ENCODE measurements at places on chromosomes 16 and 17.

GRCh38 chr17:81345228-81346089 lies 49.8 kb upstream of the BAHCC1 start:
- peak; percentile 55 for DNase-seq

DNA sequence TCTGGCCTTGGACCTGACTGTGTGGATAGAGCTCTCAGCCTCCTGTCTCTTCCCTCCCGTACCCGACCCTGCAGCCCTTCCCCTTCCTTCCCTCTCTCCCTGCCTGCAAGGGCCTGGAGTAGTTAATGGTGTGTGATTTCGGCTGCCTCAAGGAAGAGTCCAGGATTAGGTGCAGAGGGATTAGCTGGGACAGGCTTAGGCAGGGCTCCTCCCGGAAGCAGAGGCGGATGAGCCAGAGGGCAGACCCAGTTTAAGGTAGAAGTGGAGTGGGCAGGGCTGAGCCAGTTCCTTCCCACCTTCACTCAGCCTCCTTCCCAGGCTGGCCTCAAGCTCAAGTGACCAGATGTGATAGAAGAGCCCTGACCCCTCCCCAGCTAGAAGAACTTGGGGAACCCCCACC lies 16.8 kb downstream of the GUCY2D start:
- peak; percentile 66 for DNase-seq

GRCh38 chr16:85602402-85603202 lies 10.5 kb upstream of the GSE1 start:
- no peak for DNase-seq

DNA sequence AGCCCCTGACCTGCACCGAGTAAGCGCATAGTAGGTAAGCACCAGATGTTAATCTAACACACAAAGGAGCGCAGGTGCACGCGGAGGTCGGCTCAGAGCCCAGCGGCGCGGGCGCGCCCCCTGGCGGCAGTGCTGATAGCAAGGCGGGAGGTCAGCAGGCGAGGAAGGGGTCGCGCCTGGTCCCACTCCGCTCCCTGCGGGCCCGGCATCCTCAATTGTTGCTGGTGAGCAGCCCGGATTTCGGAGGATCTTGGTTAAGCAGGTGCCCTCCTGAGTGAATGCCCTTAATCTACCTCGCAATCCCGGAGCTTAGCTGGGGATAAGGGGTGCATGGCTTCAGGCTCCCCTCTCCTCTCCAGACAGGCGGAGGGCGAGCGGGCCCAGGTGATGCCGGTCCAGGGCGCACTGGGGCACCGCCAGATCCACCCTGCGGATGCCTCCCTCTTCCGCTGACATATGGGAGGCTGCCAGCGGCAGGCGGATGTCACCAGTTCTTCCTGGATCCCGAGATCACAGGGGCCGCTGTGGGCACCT lies 4.0 kb upstream of the WNT3 start:
- no peak for DNase-seq

DNA sequence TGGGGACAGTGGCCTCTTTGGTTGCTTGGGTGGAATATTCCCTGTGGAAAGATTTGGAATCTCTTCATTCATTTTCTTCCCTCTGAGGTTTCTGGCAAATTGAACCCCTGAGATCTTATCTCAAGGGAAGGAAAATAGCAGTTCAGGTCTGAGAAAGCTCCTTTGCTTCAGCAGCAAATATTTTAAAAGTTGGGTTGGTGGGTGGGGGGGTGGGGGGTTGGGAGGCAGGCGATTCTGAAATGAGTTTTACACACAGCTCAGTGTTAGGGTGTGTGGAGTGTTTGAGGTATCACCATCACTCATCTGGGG lies 6.8 kb downstream of the TBX2 start:
- DNase-seq, result no peak

DNA sequence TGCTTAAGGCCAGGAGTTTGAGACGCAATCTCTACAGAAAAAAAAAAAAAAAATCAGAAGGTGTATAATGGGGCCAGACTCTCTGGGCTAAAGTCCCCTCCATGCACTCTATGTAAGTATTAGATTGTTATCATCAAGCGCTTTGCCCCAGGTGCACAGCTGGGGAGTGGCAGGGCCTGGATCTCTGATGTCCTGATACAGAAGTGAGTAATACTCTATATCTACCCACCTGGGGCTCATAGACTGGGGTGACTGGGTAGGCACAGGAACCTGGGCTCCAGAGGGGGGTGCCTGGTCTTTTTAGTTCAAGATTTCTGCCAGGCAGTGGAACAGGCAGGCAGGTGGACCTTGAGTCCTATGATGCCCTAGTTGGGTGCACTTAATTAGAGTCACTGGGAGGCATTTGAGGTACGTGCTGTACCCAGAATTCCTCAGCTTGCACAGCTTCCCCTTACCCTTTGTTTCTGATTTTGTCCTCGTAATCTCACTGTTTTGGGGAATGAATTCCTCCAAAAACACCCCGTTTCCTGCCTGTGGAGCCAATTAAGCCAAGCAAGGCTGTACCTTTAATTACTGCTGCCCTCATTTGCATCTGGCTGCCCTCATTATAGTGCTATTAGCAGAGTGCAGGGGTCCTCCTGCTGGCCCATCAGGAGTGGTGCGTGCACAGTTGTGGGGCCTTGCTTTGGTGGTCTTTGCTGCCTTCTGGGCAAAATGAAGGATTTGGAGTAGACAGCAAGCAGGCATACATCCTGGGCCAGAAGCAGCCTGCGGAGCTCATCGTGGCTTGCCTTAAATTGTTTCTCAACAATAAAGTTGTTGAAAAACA lies 239.0 kb downstream of the SNX29 start:
- no peak for DNase-seq

GRCh38 chr16:72819345-72819744 lies 228.6 kb downstream of the ZFHX3 start:
- DNase-seq, result no peak

DNA sequence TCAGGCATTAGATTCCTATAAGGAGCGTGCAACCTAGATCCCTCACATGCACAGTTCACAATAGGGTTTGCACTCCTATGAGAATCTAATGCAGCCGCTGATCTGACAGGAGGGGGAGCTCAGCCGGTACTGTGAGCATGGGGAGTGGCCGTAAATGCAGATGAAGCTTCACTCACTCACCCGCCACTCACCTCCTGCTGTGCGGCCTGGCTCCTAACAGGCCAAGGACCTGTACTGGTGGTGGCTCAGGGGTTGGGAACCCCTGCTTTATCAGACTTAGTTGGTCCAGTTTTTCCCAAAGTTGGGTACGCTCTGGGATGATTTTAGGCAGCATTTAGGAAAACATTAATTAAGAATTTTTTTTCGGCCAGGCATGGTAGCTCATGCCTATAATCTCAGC lies 103.8 kb downstream of the MARF1 start:
- DNase-seq, result no peak

DNA sequence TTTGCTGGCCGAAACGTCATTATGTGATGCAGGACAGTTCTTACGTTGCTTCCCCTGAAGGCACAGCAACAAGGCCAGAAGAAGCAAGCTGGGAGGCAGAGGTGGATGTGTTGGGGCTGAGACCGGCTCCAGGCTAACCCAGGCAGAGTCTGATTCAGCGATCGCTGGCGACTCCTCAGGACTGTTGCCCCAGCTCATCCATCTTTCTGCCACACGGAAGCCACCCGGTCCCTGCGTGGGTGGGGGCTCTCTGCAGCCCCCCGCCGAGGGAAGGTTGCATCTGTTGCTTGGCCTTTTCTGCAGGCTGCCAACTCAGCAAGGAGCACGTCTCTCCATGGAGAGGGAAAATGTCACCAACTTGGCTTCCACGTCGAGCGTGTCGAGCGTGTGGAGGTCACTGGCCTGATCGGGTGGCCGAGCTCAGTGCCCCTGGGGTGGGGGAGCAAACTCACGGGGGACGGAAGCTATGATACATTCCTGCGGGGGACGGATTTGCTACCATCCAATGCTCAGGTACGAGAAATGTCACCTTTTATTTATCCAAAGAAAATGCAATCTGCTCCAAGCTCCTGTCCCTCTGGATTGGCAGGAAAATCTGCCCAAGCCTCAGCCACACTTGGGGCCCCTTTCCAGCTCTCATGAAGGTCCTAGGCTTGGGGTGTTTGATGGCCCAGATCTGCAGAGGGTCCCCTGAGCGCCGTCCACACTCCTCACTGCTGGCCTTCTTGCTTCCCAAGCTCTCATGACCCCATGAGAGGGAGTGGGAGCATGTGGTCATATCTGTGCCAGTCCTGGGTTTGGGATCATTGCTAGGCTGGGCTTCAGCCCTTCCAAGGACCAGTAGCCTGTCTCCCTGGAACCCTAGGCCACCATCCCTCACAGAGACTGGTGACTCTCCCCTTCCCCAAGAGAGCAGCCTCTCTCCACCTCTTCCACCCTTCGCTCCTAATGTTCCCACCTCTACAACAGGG lies 69.4 kb downstream of the RPH3AL start:
- no peak for DNase-seq

DNA sequence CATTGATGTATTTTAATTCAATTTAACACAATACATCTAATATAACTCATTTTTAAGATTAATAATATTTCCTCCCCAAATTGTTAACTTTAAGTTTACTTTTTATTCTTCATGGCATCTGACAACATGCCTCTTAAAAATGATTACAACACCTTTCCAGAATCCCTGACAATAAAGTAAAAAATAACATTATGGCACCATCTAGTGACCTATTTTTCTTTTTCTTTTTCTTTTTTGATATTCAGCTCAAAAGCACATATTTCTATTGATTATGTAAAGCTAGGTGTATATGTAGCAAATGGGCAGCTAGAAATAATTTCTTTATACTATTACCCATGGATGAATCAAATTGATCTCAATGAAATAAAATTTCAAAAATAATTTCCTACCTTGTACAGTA lies 834.3 kb upstream of the CDH8 start:
- no peak for DNase-seq

DNA sequence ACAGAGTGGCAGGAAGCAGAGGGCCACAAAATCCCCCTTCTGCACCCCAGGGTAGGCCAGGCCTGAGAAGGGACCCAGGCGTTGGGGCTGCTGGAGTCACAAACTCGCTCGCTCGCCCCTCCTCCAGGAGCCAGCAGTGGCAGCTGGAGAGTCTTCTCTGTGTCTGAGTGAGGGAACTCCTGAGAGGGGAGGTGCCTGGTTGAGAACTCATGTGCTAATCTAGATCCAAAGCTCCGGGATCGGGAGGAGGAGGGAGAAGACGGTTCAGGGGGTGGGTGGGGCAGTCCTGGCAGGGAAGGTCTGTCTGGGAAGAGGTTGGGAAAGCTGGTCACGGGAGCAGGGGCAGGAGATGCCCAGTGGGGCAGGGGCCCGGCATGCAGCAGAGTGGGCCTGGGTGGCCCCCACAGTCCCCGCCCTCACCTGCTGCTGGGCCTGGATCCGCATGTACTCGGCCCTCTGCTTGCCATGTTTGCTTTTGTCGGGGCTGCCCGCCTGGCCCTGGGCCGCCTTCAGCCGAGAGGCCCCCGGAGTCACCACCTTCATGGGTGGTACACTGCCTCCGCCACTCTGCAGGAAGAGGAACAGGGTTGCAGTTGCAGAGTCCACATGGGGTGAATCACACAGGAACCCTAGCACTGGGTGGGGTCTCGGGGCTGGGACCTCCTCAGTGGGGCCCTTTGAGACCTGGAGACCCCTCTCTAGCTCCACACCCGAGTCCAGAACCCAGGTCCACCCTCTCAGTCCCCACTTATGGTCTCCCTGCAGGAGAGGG lies 62.2 kb downstream of the SRCIN1 start:
- DNase-seq, result no peak

GRCh38 chr17:17893801-17894644 lies 57.2 kb upstream of the SREBF1 start:
- no peak for DNase-seq

- DNase-seq, result no peak
Measured at GRCh38 chr17:76077584-76078110, 1.3 kb upstream of the ZACN start.

GRCh38 chr16:56615353-56615752 lies 7.0 kb downstream of the MT2A start:
- DNase-seq, result no peak

- no peak for DNase-seq
Measured at GRCh38 chr16:11188801-11189740, 66.9 kb downstream of the SOCS1 start.

- no peak for DNase-seq
Measured at GRCh38 chr16:5977329-5977728, 879.7 kb upstream of the EEF2KMT start.

DNA sequence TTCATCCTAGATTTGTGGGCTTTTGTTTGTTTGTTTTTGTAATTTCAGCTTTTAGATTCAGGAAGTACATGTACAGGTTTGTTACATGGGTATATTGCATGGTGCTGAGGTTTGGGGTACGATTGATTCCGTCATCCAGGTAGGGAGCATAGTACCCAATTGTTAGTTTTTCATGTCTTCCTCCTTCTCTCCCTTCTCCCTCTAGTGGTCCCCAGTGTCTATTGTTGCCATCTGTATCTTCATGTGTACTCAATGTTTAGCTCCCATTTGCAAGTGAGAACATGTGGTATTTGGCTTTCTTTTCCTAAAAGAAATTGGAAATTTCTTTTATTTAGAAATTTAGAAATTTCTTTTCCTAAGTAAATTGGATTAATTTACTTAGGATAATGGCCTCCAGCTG lies 37.1 kb upstream of the BCAS3 start:
- DNase-seq, result no peak

DNA sequence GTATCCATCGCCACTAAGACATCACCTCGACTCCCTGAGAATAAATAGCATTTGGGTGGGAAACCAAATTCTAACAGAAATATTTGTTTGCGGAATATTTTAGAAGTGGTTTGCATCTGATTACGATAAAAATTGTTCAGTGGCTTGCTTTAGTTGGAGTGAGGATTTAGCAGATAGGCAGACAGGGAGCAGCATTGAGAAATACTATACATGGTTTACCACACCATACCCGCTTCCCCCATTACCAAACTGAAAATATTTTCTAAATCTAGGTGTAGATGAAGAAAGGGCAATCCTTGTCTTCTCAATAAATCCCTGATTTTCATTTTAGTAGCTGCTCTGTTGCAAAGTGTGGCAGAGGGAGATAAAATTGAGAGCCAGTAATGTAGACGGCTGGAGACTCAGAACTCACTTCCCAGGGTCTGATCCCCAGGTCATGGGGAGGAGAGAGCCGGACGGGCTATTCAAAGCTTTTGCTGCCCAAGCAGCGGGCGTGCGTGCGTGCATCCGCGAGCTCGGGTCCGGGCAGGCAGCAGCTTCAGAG lies 808 bp upstream of the BAHCC1 start:
- DNase-seq, result no peak

- no peak for DNase-seq
Measured at GRCh38 chr16:63789603-63790002, 1332.3 kb downstream of the CDH11 start.

DNA sequence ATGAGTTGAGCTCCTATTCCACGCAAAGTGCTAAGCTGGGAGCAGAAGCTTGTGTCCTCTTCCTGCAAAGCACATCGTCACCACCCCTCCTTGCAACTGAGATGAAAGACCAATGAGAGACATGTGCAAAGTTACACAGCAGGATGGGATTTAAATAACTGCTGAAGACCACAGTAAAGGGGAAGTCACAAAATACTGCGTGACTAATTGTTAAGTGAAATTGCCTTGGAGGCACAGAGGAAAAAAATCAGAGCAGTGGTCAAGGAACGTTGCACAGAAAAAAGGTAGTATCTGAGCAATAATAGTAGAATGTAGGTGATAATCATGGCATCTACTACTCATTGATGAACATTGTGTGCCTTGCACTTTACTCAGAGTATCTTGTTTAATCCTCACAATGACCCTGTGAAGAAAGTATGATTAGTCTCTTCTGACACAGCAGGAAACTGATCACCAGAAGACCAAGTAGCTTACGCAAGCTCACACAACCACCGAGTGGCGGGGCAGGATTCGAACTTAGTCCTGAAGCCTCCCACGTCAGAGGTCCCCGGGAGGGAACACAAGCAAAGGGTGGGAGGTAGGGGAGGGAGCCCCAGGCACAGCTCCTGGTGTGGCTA lies 15.4 kb upstream of the MYO18A start:
- no peak for DNase-seq

- no peak for DNase-seq
Measured at GRCh38 chr17:48567209-48567608, 10.9 kb downstream of the HOXB4 start.

GRCh38 chr17:39603304-39604016 lies 4.3 kb downstream of the NEUROD2 start:
- DNase-seq, result no peak

Measured in epithelial cell of prostate (primary cell).